ENCODE measurements at places on chromosomes 6 and 20.

DNA sequence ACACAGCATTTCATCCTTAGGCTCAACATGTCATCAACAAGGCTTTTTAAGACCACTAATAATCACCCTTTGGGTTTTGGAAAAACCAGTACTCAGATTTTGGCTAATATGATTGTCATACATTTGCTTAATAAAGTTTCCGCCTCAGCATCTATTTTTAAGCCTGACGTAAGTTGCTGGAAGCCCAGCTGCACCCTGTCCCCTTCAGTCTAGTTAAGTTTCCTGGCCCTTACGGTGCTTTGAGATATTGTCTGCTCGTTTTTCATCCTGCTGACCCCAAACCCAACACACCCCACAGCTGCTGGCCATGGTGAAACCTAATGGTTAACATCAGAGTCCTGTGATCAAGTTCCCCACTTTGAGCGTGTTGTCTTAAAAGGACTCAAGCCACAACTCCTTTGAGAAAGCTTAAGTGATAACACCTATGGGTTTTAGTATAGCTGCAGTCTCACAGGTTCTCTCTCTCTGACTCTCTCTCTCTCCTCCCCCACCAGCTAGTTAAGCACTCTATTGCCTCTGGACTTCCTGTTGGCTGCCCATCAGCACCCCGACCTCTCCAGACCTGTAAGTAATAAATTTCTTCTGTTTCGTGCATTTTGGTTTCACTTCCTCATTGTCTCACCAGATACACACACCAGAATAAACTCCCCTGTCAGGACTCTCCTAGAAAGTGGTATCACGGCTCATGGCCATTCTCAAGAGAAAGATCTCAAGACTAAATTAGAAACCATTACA lies 802.0 kb downstream of the C6orf118 start:
- DNase-seq, result no peak

GRCh38 chr6:156775717-156776116 lies 1.5 kb upstream of the ARID1B start:
- DNase-seq, result no peak

GRCh38 chr6:108872575-108872974 lies 24.4 kb downstream of the ARMC2 start:
- peak; percentile 65 for DNase-seq

GRCh38 chr20:49516916-49517804 lies 34.7 kb upstream of the KCNB1 start:
- DNase-seq, result no peak

DNA sequence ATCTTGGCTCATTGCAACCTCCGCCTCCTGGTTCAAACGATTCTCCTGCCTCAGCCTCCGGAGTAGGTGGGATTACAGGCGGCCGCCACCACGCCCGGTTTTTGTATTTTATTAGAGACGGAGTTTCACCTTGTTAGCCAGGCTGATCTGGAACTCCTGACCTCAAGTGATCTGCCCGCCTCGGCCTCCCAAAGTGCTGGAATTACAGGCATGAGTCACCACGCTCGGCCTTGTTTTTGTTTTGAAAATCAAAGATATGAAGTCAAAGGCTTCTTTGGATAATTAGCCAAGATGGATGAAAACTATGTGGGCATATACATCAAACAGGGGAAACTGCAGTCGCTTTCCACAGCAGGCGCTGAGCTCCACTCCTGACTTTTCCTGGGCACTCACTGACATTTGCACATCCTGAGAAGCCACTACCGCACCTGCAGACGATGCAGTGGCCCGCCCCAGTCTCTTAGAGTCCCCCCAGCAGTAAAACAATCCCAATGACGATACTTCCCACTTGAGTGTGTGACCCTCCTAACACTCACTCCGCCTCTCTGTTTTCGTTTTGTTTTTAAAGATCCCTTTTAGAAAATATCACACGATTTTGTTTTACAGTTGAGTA lies 44.1 kb downstream of the GJA1 start:
- no peak for DNase-seq

DNA sequence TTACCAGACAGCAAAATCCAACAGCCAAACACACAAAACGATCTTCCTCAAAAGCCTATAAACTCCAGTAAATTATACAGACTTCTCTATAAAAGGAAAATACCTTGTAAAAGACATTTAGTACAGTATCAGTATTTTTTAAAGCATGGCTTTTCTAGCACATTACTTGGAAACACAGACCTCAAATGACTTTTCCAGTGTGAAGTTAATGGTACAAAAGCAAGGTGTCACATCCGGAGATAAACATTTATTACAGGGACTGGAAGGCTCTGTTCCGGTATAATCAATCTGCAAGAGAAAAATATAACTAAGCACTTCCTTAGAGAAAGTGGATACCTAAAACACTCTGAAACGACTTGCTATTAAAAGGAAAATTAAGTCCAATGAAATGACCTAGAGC lies 17.1 kb downstream of the TMEM30A start:
- DNase-seq, result no peak

- DNase-seq, result no peak
Observed at GRCh38 chr20:64161356-64162238, 2.7 kb upstream of the MYT1 start.

DNA sequence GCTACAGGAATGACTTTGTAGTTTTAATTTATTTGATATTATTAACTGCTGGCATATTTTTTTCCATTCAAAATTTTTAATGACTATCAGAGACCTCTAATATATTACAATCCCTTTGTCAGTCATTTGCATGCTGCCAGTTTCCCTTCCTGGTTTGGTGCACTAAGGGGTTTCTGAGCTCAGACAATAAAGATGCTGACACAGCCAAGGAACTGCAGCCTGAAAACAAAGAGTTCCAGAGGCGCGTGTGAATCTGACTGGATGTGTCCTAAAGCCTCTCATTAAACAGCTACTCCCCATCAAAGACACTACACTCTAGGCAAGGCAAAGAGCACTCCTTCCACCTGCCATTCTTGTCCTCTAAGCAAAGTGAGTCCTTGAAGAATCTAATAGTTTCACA lies 116.8 kb upstream of the DST start:
- no peak for DNase-seq

- DNase-seq, result no peak
Observed at GRCh38 chr6:157614026-157614568, 208.9 kb upstream of the SNX9 start.

DNA sequence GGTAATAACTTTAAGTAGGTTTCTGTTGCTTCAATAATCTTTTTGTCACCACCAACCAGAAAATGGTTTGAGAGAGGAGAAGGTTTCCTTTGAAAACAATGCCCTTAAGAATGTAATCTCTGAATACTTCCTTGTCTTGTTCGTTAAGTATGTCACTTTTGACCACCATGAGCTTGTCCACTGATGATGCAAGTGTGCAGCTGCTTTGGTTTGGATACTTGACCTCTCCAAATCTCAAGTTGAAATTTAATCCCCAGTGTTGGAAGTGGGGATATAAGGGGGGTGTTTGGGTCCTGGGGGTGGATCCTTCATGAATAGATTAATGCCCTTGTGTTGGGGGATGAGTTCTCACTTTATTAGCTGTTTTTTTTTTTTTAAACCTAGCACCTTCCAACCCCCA lies 985.4 kb downstream of the EPHA7 start:
- DNase-seq, result no peak

GRCh38 chr6:128310451-128310850 lies 209.9 kb downstream of the PTPRK start:
- DNase-seq, result no peak

Data from NCI-H187 treated with DMSO at 0.1 percent for 48 hours (cell line).